ENCODE measurements at places on chromosomes 6 and 20.

DNA sequence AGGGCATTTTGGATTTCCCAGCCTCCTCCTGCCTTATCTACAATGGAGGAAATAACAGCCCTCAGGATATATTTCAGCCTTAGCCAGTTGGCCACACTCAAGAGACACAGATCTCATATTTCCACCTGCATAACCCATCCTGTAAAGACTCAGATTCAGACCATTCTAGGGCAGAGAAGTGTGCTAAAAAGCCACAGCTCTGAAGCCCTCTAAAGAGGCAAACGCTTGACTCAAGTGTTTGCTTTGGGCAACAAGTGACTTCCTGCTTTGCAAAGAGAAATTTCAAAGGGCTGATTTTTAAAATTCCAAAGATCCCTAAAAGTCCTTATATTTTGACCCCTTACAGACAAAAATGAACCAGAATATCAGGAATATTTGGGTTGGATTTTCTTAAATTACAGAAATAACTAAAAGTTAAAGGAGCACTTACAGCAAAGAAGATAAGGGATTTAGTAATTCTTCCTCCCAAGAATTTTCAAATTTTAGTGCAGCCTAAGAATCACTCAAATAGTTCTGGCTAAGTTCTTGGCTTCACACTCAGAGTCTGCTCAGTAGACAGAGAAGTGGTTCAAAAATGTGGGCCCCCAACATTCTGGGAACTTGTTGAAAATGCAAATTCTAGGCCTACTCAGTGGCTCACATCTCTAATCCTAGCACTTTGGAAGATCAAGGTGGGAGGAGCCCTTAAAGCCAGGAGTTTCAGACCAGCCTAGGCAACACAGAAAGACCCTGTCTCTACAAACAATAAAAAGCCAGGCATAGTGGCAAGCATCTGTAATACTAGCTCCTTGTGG is 18.9 kb upstream of the ADGRF5 start:
- no peak for DNase-seq

DNA sequence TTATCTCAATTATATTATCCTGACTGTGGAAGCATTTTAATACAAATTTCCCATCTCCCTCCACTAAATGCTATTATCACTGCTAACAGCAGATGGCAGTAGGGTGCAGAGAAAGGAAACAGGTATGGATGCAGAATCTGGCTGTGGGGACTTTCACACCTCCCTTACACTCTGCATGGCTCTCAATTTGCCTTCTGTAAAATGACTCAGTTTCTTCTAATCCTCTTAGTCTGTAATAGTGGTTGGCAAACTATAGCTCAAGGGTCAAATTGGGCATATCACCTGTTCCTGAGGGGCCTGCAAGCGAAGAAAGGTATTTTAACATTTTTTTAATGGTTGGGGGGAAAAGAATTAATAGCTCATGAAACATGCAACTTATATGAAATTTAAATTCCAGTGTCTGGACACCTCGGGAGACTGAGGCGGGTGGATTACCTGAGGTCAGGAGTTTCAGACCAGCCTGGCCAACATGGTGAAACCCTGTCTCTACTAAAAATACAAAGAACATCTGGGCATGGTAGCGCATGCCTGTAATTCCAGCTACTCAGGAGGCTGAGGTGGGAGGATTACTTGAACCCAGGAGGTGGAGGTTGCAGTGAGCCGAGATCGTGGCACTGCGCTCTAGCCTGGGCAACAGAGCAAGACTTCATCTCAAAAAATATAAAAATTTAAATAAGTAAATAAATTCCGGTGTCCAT is 83.5 kb downstream of the ZMYND8 start:
- DNase-seq: no peak

- no peak for DNase-seq
Observed at GRCh38 chr6:142763205-142763604, 181.8 kb downstream of the HIVEP2 start.

DNA sequence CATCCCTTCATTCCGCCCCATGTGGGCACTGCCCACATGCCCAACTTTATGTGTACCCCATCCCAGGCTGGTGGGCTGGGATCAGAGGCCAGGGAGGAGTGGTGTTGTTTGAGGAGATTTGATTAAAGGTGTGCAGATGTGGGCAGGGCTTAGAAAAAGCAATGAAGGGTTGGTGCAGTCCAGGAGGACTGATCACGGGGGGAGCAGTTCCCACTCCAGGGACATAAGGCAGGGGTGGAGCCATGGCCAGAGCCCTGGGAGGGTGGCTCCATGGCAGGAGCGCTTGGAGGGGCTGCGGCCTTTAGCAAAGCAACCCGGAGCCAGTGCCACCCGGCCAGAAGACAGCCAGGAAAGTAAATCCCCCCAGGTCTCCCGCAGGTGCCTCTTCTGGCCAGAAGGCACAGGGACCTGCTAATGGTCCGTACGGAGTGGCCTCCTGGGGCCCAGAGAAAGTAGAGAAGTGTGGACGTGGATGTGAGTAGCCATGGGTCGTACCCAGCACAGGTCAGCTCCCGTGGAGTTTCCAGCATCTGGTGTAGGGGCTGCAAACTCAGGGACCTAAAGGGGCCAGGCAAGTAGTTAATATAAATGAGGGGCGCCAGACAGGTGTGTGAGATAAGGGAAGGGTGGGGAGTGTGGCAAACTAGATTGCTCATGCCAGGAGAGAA is 62.1 kb upstream of the APCDD1L start:
- no peak for DNase-seq

DNA sequence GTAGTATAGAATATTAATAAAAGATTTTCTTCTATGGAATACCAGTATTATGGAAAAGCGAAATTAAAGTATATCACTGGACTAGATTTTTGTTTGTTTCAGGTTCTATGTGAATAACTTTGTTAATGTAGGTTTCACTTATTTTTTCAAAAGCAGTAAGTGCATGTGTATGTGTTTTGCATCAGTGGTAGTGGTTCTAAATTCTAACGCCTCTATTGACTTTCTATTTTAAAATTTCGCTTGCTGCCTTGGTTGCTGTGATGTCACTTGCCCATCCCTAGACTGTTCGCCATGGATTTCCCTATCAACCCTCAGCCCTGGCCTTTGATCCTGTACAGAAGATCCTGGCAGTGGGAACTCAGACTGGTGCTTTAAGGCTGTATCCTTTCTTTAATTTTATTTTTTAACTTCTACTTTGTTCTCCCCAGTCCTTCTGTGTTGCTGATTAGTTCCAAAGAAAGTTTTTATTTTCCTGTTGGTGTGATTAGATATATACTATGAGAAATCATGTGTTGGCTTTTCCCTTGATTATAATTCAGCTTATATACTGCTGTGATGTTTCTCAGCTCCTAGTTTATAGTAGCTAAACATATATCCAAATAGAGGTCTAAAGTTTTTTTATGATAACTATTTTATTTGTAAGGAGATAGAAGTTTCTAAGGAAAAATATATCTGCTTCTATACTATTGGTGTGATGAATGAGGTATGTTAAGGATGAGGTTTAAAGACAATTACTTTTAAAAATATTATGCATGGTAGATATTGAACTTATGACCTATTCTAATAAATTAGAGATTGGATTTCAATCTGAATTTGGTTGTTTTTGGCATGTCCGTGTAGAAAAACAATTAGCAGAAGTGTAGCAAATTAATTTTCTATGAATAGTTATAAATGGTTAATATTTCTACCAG is 1.7 kb downstream of the STXBP5 start:
- DNase-seq: no peak

GRCh38 chr20:63248835-63249591 is 5.2 kb downstream of the NKAIN4 start:
- no peak for DNase-seq

- no peak for DNase-seq
Observed at GRCh38 chr6:56739836-56740815, 97.4 kb upstream of the DST start.

DNA sequence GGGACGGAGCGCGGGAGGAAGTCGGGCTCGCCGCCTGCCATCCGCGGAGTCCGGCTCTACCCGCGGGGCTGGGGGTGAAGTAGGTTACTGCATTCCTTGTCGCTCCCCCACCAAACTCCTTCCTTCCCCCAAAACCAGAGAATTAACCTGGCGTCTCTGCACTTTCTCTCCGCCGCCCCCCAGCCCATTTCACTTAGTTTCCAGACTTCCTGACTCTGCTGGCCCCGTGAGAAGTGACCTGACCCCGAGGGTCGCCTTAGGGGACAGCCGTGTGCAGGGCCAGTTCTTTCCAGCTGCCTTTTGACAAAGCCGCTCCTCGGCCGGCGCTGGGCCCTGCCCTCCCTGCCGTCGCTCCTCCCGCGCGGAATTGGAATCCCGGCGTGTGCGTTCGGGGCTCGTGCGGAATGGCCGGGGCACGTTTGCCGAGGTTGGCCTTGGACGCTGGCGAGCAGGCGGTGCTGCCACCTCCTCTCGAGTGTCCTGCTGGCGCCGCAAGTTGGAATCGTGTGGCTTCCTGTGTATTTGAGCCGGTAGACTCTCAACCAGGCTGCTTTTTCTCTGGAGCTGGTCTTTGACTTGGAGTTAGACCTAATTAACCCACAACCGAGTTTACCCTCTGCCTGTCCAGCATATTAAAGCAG is 650 bp downstream of the DCBLD1 start:
- DNase-seq: peak; percentile 73

DNA sequence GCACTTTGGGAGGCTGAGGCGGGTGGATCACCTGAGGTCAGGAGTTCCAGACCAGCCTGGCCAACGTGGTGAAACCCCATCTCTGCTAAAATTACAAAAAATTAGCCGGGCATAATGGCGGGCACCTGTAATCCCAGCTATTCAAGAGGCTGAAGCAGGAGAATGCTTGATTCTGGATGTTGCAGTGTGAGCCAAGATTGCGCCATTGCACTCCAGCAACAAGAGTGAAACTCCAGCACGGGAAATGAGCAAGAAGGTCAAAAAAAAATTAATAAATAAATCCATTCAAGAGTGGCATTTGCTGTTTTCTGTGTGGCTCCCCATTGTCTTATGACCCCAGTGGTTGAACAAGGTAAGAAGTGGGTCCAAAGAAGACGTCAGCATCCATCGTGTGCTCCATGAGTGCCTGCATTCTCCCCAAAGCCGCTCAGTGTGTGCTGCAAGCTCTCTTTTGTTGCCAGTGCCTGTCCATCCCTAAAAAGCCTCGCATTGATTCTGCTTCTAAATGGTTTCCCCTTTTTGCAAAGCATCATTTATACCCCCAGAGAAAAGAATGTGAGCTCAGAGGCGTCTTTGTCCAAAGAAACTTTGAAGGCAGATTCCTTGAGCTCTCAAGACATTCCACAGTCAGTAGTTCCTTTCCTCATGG is 38.8 kb upstream of the MAP3K4 start:
- DNase-seq: no peak

DNA sequence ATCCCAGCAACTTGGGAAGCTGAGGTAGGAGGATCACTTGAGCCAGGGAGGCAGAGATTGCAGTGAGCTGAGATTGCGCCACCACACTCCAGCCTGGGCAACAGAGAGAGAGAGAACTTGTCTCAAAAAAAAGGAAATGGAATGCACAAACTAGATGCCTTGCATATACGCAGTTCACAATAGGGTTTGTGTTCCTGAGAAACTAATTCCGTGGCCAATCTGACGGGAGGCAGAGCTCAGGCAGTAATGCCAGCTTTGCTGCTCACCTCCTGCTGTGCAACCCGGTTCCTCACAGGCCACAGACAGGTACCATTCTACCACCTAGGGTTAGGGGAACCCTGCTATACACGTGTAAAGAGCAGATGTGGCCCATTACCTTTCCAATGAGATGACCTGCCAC is 1.4 kb downstream of the CDK5RAP1 start:
- DNase-seq: no peak

- DNase-seq: no peak
Observed at GRCh38 chr6:81263531-81264168, 488.8 kb downstream of the TENT5A start.

DNA sequence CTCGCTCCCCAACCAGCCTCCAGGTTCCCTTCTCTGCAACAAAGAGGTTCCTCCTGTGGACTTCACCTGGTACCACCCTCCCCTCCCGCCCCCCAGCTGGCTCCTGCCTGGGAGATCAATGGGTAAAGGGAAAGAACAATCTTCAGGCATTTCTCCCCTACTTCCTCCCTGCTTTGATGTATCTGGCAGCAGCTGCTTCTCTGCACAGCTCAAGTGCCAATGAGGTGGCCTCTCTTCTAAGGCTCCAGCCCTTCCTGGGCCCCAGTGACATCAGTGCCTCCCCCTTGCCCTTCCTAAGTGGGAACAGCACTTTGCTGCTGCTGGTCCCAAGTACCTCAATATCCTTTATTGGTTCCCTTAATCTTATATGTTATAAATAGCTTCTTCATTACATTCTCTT is 23.5 kb downstream of the MOCS1 start:
- no peak for DNase-seq

- DNase-seq: no peak
Observed at GRCh38 chr6:41636833-41637193, 1.5 kb upstream of the MDFI start.

DNA sequence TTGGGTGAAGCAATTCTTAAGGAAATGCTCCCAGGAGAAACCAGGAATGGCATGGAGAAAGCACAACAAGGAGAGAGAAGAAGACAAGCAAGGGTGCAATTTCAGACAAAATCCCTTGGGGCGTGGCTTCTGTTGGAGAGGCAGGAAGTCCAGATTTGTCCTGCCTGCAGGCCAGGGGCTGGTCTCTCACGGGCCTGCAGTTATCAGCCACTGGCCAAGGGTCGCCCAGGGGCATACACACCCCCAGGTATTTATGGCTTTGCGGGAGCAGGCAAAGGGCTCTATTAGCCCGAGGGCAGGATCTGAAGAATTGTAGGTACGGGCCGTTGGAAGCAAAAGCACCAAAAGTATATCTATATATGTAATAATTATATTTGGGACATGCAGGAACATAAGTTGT is 87.7 kb downstream of the IYD start:
- no peak for DNase-seq

GRCh38 chr20:39785252-39785917 is 823.2 kb downstream of the DHX35 start:
- no peak for DNase-seq

GRCh38 chr6:37693079-37693478 is 4.6 kb downstream of the MDGA1 start:
- DNase-seq: no peak

DNA sequence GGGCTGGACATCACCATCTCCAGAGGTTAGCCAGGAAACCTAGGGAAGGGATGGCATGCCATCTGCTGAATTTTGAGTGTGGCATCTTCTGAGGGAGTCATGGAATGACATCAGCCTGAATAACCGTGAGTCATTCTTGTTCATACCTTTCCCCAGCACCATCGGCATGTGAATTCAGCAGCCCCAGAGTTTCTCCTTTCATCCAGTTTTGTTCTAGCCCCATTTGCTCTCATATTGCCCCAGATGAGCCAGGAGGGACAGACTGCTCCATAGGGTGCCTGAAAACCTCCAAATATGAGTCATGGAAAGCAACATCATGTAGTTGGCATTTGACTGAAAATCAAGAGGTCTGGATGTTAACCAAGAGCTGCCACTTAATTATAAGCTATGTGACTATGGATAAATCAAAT is 219.2 kb upstream of the SGK1 start:
- DNase-seq: no peak

- no peak for DNase-seq
Observed at GRCh38 chr20:44186201-44186600, 787 bp downstream of the JPH2 start.
